ENCODE measurements at places on chromosomes 3 and 15. TPM values are rescaled to one million over a fixed set of nuclear protein-coding genes. Genes with fewer than 3 reads are reported as not detected.

Gene NOP10
- total RNA-seq: 103 TPM

Gene CYP1A1
- total RNA-seq: 0.31 TPM

GRCh38 chr15:97874139-97874538 is 86.4 kb upstream of the ARRDC4 start:
- no peak for DNase-seq

- DNase-seq: no peak
Observed at GRCh38 chr15:39192351-39192750, 388.5 kb upstream of the THBS1 start.

- DNase-seq: peak; percentile 72
Observed at GRCh38 chr15:55742498-55742926, 440 bp downstream of the PRTG start.

DNA sequence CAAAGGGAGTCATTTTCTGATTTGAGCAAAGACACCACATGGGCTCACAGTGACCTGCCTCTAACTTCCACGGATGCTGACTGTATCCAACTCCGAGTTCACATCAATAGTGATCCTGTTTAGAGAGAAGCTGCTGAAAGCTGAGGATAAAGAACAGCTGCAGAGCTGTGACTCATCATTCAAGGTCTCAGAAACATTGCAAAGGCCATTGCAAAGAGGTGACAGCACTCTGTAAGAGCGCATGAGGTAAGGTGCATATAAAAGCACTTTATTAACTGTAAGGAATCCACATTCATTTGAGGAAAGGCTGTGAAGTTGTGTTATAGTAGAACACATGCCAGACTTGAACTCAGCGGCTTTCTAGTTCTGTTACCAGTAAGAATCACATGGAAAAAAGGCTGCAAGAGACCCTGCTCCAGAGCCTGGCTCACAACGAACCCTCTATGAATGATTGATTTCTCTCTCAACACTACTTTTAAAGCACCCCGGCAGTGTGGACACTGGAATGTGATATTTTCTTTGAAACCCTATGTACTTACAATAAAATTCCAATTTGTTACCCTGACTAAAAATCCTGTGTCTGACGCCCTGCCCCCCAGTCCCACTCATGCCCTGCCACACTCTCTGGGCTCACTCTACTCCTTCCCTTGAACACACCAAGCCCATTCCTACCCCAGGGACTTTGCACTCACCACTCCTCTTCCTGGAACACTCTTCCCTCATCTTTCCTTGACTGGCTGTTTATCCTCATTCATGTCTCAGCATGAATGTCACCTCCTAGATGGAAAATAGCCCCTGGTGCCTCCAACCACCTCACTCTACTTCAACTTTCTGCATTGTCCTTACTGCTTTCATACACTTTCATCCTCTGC is 111.2 kb downstream of the LSM3 start:
- no peak for DNase-seq

- DNase-seq: no peak
Observed at GRCh38 chr3:65625305-65625704, 413.4 kb downstream of the MAGI1 start.

Gene GUCA1C
- total RNA-seq: not detected

GRCh38 chr3:171257251-171258203 is 202.7 kb downstream of the TNIK start:
- no peak for DNase-seq

DNA sequence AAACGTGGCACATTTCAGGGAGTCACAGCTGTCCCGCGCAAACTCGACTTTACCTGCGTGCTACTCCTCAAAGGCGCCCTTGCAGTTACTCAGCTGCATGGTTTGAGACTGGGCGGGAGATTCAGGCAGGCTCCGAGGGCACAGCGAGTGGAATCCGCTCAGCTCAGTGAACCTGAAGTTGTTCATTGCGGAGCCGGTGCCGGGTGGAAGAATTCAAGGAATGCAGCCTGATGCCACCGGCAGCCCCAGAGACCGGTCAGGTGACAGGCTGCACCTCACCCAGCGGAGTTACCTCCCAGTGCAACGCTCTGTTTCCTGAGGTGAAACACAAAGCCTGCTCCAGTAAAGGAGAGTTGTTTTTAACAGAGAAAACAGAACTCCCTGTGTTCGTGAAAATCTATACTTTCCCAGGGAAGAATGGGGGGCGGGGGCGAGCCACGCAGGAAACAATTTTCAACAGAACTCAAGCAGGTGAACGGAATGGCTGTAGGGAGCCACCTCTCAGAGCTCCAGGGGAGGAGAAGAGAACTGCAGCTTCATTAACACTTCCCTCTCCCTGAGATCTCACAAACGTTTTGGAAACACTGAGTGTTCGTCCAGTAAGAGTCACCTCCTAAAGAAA is 3.8 kb downstream of the VEPH1 start:
- DNase-seq: peak; percentile 75

GRCh38 chr3:77296527-77296926 is 256.6 kb downstream of the ROBO2 start:
- no peak for DNase-seq

DNA sequence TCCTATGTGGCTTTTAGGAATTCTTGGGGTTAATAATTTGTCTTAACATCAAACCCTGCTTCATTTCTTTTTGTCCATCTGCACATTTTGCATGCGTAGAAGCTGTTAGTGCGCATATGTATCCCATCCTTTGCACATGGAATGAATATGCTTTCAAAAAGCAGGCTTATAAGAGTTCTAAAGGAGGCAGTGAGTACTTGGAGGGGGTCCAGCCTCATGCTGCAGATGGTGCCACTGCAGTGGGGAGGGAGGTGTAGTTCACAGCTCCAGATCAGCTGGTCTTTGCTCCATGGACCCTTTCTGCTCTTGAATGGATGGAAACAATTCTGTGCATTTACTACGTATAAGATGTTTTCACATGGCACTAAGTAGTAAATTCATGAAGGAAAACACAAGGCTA is 20.7 kb upstream of the SSR3 start:
- peak; percentile 12 for DNase-seq

Gene LEKR1
- total RNA-seq: 5.4 TPM

DNA sequence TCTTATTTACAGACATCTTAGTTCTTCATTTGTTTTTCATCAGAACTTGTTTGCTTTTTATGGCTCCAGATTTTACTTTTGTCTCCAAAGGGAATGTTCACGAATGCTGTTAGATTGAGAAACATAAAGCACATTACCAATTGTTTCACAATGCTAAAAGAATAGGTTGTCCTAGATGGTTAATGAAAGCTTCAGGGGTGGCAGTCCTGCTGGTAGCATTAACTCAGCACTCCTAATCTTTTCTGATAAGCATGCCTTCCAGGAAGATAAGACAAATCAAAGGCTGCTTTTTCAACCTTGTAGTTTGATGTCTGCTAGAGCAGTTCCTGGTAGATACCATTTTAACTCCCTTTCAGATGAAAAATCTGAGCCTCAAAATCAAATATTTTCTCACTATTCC is 619.4 kb downstream of the PYDC2 start:
- DNase-seq: no peak

DNA sequence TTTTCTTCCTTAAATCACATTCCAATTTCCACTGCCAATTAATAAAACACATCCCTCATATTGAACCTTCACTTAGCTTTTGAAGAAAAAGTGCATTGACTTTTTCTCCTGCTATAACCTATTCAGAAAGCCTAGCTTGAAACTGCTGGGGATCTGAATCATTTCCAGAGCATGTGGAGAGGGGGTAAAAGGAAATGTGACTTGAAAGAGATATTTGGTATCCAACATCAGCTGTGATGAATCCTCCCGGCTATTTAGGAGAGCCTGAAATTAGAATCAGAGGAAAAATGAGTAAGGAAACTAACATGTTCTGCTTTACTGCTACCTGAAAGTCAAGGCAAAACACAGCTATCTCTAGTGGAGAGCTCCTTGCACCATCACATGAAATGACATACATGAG is 2.6 kb upstream of the GNB5 start:
- no peak for DNase-seq

GRCh38 chr15:85479071-85479647 is 98.8 kb downstream of the AKAP13 start:
- peak; percentile 36 for DNase-seq

Gene LRRC49
- 24.3 TPM for total RNA-seq

Gene MYO5A
- 15.1 TPM for total RNA-seq

GRCh38 chr15:60390871-60391501 is 6.8 kb downstream of the ANXA2 start:
- DNase-seq: peak; percentile 58

Gene CCDC39
- total RNA-seq: 5.1 TPM

DNA sequence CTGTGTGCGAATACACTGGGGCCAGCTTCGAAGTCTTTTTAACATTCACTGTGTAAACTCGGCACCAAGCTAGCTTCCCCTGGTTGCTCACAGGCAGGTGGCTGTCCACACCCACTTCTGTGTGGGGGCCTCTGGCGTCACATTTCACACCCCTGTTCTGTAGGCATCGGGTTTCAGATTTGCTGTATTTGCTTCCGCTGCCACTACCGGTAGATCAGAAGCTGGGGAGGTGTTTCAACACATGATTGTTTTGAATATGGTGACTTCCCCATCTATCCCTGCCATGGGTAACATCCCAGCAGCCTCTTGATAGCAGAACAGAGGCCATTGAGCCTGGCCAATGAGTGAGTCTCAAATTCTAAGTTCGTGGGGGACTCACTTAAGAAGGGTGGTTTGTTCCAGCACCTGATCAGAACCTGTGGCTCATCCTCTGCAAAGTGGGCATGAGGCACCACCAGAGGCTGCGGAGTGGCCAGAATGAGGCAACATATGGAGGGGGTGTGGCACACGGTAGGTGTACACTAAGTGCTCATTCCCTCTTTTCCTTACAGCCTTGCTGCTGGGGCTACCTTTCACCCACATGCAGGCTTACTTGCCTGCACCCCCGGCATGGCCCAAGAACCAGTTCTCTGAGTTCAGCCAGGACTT is 61.5 kb downstream of the IQSEC1 start:
- peak; percentile 33 for DNase-seq

GRCh38 chr3:122102191-122102935 is 47.2 kb downstream of the CD86 start:
- no peak for DNase-seq

GRCh38 chr3:140924097-140924873 is 17.4 kb upstream of the SLC25A36 start:
- no peak for DNase-seq

DNA sequence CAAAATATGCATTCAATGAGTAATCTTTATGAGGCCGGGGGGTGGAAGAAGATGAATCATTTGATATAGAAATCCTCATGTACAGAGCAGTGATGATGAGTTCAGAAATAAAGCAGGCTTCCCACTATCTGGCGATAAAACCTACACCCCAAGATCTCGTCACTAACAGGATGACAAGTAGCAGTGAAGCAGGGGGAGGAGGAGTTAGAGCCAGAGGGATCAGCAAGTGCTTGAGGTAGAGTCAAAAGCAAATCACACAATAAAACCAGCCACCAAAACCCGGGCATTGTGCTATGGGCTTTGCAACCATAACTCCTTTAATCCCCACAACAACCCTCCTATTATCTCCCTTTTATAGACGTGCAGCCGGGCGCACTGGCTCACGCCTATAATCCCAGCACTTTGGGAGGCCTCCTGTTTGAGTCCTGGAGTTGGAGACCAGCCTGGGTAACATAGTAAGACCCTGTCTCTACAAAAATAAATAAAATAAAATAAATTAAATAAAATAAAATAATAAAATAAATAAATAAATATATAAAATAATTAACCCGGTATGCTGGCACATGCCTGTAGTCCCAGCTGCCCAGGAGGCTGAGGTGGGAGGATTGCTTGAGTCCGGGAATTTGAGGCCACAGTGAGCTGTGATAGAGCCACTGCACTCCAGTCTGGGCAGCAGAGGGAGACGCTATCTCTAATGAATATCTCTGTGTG is 53.0 kb downstream of the STARD5 start:
- no peak for DNase-seq

- peak; percentile 19 for DNase-seq
Observed at GRCh38 chr3:115922681-115923347, 299.5 kb downstream of the GAP43 start.

Gene CHRM5
- not detected for total RNA-seq

DNA sequence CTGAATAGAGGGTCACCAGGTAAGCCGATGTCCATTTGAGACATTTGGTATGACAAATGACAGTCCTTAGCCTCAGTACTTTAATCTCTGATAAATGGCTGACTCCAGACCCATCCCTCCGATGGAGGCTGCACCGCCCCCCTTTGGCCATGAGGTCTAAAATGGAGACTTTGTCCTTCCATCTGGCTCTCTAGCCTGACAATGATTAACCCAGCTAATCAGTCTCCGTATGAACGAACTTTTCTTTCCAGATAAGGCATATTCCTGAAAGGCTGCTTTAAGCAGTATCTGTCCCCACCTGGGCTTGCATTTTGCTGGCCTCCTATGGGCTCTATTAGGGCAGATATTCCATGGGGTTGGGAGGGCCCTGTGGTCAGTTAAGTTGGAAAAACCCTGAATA is 10.8 kb upstream of the MYZAP start:
- DNase-seq: peak; percentile 67

DNA sequence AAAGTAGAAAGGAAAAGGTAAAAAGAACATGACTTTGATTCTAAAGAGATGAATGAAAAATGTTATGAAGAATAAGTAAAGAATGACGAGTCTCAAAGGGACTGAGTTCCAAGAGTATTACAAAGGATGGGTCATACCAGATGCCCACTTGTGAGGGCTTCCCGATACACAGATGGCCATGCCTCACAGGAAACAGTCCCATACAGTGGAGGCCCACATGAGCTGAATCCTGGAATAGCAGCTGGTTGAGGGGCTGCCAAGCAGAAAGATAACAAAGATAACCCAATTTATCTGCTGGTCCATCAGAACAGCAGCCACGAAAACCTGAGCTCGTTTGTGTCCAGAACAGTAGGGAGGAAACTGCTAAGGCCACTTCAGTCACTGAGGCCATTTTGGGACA is 3.7 kb downstream of the SSR3 start:
- no peak for DNase-seq

- DNase-seq: no peak
Observed at GRCh38 chr3:68997887-68998286, 15.6 kb downstream of the EOGT start.

DNA sequence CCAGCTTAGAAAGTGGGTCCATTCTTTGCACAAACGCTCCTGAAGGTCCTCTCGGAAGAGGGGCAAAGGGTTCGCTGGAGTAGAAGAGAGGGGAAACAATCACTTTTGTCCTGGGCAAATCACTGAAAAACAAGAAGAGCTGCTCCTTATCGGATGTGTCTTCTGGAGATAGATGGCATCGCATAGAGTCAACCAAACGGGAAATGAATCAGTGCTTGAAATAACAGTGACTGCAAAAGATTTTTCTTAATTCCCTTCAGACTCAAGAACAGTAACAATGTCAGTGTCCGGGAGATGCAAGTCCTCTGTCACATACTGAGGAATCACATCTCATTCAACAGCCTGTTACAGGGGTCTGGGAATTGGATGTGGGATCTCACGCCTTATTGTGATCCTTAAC is 78.8 kb upstream of the PCSK6 start:
- no peak for DNase-seq

Gene ELL3
- 4.8 TPM for total RNA-seq

Gene PLSCR1
- 125 TPM for total RNA-seq

- DNase-seq: no peak
Observed at GRCh38 chr15:22870865-22871264, 32.4 kb downstream of the NIPA2 start.

Gene CORO2B
- total RNA-seq: 12.5 TPM
